ENCODE measurements at places on chromosomes 13 and 19. TPM values are rescaled to one million over a fixed set of nuclear protein-coding genes. Genes with fewer than 3 reads are reported as not detected.

Gene PSPN
- total RNA-seq: 0.92 TPM

Gene UPK1A
- not detected for total RNA-seq

Gene CARM1
- 21.3 TPM for total RNA-seq

Gene GAPDHS
- not detected for total RNA-seq

Gene SLC7A10
- not detected for total RNA-seq

Data from CD8-positive, alpha-beta T cell (primary cell).